ENCODE measurements at places on chromosomes 12 and 14. TPM values are rescaled to one million over a fixed set of nuclear protein-coding genes. Genes with fewer than 3 reads are reported as not detected.

CCDC197 gene
- total RNA-seq: not detected

CDKN1B gene
- 14.2 TPM for total RNA-seq

RDH11 gene
- 52.9 TPM for total RNA-seq

PLXNC1 gene
- total RNA-seq: 0.08 TPM

C12orf42 gene
- total RNA-seq: not detected

ST8SIA1 gene
- total RNA-seq: 0.09 TPM

SFSWAP gene
- 25.9 TPM for total RNA-seq

ACADS gene
- total RNA-seq: 11.5 TPM

POTEM gene
- not detected for total RNA-seq

KLRC3 gene
- 0.24 TPM for total RNA-seq

CLEC9A gene
- total RNA-seq: not detected

AQP5 gene
- total RNA-seq: not detected

RPL10L gene
- not detected for total RNA-seq

JPH4 gene
- 0.07 TPM for total RNA-seq

NELL2 gene
- 0.22 TPM for total RNA-seq

PZP gene
- not detected for total RNA-seq

RIMBP2 gene
- 0.06 TPM for total RNA-seq

ADAM21 gene
- total RNA-seq: 0.08 TPM

SEL1L gene
- 19.3 TPM for total RNA-seq

PTGER2 gene
- total RNA-seq: 4.2 TPM

CACNA1C gene
- total RNA-seq: 0.02 TPM

IFNG-AS1 gene
- not detected for total RNA-seq

CLSTN3 gene
- 8.5 TPM for total RNA-seq

NUAK1 gene
- total RNA-seq: 5.5 TPM

OSGEP gene
- 24.1 TPM for total RNA-seq

CS gene
- 167 TPM for total RNA-seq

MED13L gene
- total RNA-seq: 26.4 TPM

DPF3 gene
- 0.16 TPM for total RNA-seq

MUCL1 gene
- total RNA-seq: not detected

INSM2 gene
- total RNA-seq: 0.04 TPM

ARPC3 gene
- total RNA-seq: 443 TPM

KRT3 gene
- 0.06 TPM for total RNA-seq

SLC16A7 gene
- 0.05 TPM for total RNA-seq

KIF26A gene
- total RNA-seq: 1.9 TPM

TAS2R14 gene
- total RNA-seq: 0.28 TPM

C3AR1 gene
- not detected for total RNA-seq

CIT gene
- 14.3 TPM for total RNA-seq

ZC2HC1C gene
- total RNA-seq: 6.7 TPM

AQP6 gene
- 0.02 TPM for total RNA-seq

RHEBL1 gene
- total RNA-seq: 4.4 TPM

TPH2 gene
- not detected for total RNA-seq

FOXN4 gene
- total RNA-seq: 0.08 TPM

KRT79 gene
- 0.06 TPM for total RNA-seq

TMEM63C gene
- total RNA-seq: 8.0 TPM

TAS2R31 gene
- 0.27 TPM for total RNA-seq
